ENCODE measurements at places on chromosomes 1 and 21. TPM values are rescaled to one million over a fixed set of nuclear protein-coding genes. Genes with fewer than 3 reads are reported as not detected.

HJV gene
- not detected for total RNA-seq

CATSPERE gene
- total RNA-seq: 0.05 TPM

NR5A2 gene
- 22.6 TPM for total RNA-seq

ADCY10 gene
- not detected for total RNA-seq

IRF6 gene
- 0.44 TPM for total RNA-seq

MAD2L2 gene
- total RNA-seq: 43.5 TPM

C1orf87 gene
- not detected for total RNA-seq

AK4 gene
- 14.2 TPM for total RNA-seq

TEDDM1 gene
- not detected for total RNA-seq

CDK11A gene
- total RNA-seq: 6.4 TPM

CDCA8 gene
- 31.5 TPM for total RNA-seq

COL11A1 gene
- not detected for total RNA-seq

PRRX1 gene
- total RNA-seq: not detected

TMEM200B gene
- 1.8 TPM for total RNA-seq

VWA5B1 gene
- total RNA-seq: not detected

FTCD gene
- total RNA-seq: not detected

SERINC2 gene
- 17.3 TPM for total RNA-seq

RNU1-4 gene
- not detected for total RNA-seq

S100A2 gene
- 2.0 TPM for total RNA-seq

LIN28A gene
- not detected for total RNA-seq

TNFRSF9 gene
- 0.89 TPM for total RNA-seq

GOLT1A gene
- not detected for total RNA-seq

All from mammary microvascular endothelial cell (primary cell).